Right ventricle myocardium inferior (tissue), 1 donor: ENCODE measurements at places on chromosomes 7 and 10. TPM values are rescaled to one million over a fixed set of nuclear protein-coding genes. Genes with fewer than 3 reads are reported as not detected.

GRCh38 chr7:116139807-116140206 lies 70.5 kb upstream of the TES start:
- DNase-seq: no peak

The RASA4B gene
- 7.8 TPM for total RNA-seq

The PAPOLB gene
- total RNA-seq: 0.08 TPM

GRCh38 chr7:149724661-149725425 lies 48.5 kb downstream of the ZNF467 start:
- DNase-seq: no peak

- no peak for DNase-seq
These were observed 35.7 kb downstream of the P4HA1 start for GRCh38 chr10:73060738-73061635.

The PRSS37 gene
- not detected for total RNA-seq

GRCh38 chr10:133481086-133481643 lies 27.4 kb downstream of the SCART1 start:
- no peak for DNase-seq

DNA sequence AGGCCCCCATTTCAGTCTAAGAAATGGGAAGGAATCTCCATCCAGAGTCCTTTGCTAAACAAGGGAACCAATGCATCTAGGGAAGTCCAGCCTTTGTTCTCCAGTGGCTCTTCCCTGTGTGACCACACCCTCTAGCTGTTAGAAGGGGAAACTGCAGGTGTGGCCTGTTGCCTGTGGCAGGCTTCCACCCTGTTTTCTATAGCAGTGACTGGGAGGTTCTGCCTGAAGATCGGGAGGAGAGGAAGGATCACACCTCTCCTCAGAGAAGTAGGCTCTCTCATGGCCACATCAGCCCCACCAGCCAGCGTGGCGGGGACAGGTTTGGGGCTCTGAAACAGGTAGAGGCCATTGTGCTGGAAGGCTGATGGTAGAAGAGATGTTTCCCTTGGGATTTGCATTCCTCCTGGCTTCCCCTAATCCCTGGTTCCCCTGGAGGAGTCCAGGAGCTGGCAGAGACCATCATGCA lies 47.7 kb upstream of the TRIM8 start:
- no peak for DNase-seq

GRCh38 chr7:73749931-73750776 lies 11.6 kb upstream of the ABHD11 start:
- no peak for DNase-seq

GRCh38 chr10:124579011-124579399 lies 117.4 kb downstream of the LHPP start:
- peak; percentile 51 for DNase-seq

DNA sequence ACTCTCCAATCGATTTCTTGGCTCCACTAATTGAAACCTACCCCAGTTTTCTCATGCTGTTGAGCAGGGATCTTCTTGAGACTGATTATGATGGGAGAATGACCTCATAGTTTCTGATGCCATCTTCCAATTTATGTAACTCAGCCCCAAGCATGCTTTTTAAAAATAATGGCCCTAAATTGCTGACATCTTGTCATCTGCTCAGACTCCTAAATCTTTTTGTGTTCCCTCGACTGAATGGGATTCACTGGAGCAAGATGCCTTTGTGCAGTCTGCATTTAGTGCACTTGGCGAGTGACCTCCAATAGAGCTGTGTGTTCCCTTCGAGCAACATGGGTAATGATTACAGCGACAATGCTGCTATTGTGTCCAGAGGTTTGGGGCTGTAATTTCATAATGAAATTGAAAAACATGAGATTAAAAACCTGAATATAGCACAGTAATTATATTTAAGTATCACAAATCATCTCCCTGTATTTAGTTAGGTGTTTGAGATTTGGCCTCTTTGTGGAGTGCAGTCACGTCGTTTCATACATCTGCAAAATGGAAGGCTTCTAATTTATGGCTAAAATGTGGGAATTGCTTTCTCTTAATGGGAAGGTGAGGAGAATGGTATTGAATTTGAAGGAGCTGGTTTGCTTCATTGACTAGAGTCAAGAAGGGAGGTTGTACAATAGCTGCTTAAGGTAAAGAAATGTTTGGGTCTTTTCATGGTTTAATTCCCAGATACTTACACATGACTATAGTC lies 192.9 kb downstream of the AUTS2 start:
- DNase-seq: no peak

The ZNF316 gene
- total RNA-seq: 16.5 TPM

GRCh38 chr10:92822060-92822634 lies 26.2 kb upstream of the EXOC6 start:
- no peak for DNase-seq

The DLX6 gene
- not detected for total RNA-seq
